ENCODE measurements at places on chromosomes 16 and 17. TPM values are rescaled to one million over a fixed set of nuclear protein-coding genes. Genes with fewer than 3 reads are reported as not detected.

The CHST5 gene
- total RNA-seq = 0.13 TPM

The COASY gene
- 12.3 TPM for total RNA-seq

The TSPOAP1 gene
- 2.9 TPM for total RNA-seq

The RBFOX1 gene
- not detected for total RNA-seq

The TMEM106A gene
- total RNA-seq = 8.1 TPM

The ERI2 gene
- total RNA-seq = 23.6 TPM

The HSF4 gene
- total RNA-seq = 3.0 TPM

The CLEC18A gene
- total RNA-seq = 0.86 TPM

The KRT15 gene
- 0.11 TPM for total RNA-seq

The BOLA2 gene
- total RNA-seq = 11.7 TPM

The ZG16B gene
- 3.7 TPM for total RNA-seq

The SEC14L1 gene
- total RNA-seq = 41.6 TPM

The PIK3R6 gene
- total RNA-seq = not detected

The CDK3 gene
- 0.78 TPM for total RNA-seq

The GLP2R gene
- total RNA-seq = 0.22 TPM

The SSTR5 gene
- 0.32 TPM for total RNA-seq

The FOXN1 gene
- total RNA-seq = 0.11 TPM

The MYH3 gene
- total RNA-seq = 0.86 TPM

The KRT14 gene
- total RNA-seq = 0.78 TPM

The MEOX1 gene
- total RNA-seq = 0.26 TPM

The FADS6 gene
- total RNA-seq = not detected

The USP43 gene
- 0.26 TPM for total RNA-seq

The NPIPA3 gene
- total RNA-seq = 0.22 TPM

The LPO gene
- under 0.01 TPM for total RNA-seq

The CD300E gene
- under 0.01 TPM for total RNA-seq

The ASPA gene
- 0.26 TPM for total RNA-seq

The FSCN2 gene
- 3.4 TPM for total RNA-seq

The PSME3 gene
- 90.0 TPM for total RNA-seq

The ITGA3 gene
- 84.3 TPM for total RNA-seq

The CA5A gene
- total RNA-seq = not detected

The MT1G gene
- total RNA-seq = not detected

The ACADVL gene
- 205 TPM for total RNA-seq

The SULT1A1 gene
- 9.8 TPM for total RNA-seq

The MLKL gene
- 19.8 TPM for total RNA-seq

The BAHCC1 gene
- total RNA-seq = 14.4 TPM

The TBC1D16 gene
- 23.9 TPM for total RNA-seq

Measured in articular chondrocyte of knee joint (primary cell).